ENCODE measurements at places on chromosomes 5 and 9.

DNA sequence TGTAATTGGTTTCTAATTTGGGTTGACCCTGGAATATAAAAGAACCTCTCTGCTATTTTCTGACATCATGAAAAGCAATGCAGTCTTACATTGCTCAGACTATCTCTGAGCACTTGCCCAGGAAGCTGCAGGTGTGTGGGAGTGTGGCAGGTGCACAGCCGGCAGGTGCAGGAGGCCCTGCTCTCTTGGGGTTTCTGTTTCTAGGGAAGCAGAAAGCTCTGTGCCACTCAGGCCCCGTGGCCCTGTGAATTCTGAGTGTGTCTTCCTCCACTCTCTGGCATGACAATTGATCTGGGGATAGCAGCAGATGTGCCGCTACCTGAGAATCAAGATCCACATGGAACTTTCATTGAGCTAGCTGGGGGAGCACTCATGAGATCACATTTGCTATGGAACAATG, 45.7 kb upstream of the IRX2 start:
- no peak for DNase-seq

GRCh38 chr5:75338408-75338807, 1.4 kb downstream of the HMGCR start:
- no peak for DNase-seq

DNA sequence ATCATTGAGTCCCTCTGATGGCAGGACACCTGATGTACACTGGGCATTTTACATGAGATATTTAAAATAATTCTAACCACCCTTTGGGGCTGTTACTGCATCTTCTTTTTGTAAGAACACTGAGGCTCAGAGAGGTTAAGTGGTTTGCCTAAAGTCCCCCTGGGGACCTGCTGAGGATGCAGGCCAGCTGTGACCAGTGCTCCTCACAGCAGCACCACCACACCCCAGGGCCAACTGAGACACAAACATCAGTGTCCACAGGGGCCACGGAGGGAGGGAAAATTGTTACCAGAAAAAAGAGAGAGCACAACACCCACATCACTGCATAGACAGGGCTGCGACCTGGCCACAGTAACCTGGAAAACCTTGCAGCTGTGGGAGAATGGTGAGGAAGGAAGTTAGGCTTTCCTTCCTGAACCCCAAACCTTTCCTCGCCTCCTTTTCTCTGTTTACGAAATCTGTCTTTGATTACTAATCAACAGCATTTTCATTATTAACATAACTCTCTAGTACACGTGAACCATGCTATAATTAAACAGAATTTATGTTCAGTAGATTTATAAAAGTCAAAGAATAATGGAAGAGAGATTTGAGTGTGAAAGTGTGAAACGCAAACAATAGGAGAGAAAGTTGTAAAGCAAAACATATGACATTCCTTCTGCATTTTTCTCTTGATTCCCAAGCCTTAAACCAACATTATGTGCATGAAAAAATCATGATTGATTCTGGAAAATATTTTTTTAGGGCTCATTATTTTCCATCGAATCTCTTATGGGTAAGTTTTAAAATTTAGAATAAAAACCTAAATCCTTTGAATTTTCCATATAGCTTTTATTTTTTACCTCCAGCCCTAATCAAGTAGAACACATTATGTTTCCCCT, 228.1 kb upstream of the DAPK1 start:
- DNase-seq = no peak

DNA sequence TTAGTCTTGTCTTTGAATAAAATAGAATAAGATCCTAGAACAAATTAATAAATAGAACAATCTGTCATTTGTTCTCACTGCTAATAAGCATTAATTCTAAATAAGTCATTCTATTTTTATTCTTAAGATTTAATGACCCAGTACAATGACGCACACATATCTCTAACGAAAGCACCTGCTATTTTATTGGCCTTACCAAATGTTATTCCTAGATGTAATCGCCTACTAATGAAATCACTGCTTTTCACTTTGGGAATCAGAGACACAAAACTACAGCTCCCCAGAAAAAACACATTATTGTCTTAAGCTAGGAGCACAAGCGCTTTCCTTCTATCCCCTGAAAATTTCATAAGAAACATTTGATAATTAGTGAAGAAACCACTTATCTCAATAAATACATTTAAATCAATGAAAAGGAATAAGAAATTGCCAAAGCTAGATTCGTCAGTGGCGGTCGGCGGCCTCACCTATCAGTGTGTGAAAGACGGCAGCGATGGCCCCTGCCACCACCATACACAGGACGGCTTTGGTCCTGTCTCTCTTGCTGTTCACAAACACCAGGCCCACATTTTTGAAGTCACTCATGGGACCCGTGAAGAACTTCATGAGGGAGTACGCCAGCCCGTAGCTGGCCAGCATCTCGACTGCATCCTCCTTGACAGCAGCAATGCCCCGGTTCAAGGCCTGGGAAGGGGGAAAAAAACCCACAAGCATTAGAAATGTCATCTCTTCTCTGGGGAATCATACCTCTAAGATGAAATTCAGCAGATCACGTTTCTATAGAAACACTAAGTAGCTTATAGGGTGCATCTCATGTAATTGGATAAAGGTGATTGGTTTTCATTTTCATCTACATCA, 102.8 kb downstream of the ANKH start:
- no peak for DNase-seq

GRCh38 chr9:90904706-90905478, 103.3 kb downstream of the SYK start:
- DNase-seq = no peak

DNA sequence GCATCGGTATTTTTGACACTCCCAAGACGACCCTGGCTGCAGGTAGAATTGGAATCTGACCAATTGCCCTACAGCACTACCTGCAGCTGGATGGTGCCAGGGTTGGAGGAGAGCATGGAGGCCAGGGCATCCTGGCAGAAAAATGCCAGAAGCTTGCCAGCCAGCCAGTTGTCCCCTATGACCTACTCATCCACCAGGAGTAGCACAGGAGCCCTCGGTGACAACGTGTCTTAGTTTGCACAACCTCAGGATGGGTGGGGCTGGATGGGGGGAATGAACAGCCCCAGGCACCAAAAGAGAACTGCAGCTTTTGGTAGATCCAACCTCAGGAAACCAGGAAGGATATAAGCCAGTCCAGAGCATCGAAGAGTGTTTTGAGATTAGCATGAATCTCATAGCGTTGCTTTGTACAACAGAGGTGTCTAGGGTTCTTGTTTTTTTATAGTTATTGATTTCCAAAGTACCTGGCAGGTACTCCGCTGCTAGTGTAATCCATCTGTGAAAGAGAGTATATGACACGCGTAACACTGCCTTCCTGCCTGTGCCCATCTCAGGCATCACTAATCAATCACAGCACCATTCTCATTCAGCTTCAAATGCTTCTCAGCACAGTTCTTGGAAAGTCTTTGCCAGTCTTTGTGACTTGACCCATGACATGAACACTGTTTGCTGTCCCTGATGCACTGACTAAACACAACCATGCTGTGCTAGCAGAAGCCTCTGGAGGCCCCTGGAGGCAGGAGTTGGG, 36.7 kb upstream of the ASS1 start:
- no peak for DNase-seq

- no peak for DNase-seq
Measured at GRCh38 chr9:121230256-121230655, 28.6 kb upstream of the RAB14 start.
